Type B pancreatic cell (in vitro differentiated cells): ENCODE measurements at places on chromosomes 2 and 18. TPM values are rescaled to one million over a fixed set of nuclear protein-coding genes. Genes with fewer than 3 reads are reported as not detected.

DNA sequence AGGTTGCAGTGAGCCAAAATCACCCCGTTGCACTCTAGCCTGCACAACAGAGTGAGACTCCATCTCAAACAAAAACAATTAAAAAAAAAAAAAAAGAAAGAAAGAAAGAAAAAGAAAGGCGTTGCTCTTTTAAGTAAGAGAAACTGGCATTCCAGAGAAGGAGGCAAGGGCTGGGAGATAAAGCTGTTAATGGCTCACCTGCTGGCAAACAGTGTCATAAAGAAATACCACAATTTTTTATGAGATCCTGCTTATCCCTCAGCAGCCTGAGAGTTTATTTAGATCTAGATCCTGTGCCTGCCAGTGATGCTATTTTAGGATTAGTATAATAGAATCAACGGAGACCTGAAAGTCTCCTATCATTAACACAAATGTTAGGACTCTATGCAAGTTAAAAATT lies 16.3 kb downstream of the SLC19A3 start:
- no peak for DNase-seq

DNA sequence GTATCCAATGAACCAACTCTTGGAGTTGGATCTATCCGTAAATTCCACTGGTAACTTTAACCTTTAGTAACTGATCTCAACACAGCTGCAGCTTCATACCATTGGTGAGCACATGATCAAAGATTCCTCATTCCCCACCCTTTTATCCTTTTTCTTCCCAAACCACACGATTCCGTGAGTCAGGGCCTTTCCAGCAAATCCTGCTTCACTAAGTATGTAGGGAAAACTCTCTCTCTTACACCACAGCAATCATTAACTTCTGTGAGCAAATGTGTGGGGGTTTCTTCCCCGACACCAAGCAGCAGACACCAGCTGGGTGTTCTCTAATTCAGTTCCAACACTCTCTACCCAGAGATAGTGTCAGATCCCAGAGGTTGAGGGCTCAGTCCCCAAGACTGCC lies 23.5 kb downstream of the ELP2 start:
- no peak for DNase-seq

DNA sequence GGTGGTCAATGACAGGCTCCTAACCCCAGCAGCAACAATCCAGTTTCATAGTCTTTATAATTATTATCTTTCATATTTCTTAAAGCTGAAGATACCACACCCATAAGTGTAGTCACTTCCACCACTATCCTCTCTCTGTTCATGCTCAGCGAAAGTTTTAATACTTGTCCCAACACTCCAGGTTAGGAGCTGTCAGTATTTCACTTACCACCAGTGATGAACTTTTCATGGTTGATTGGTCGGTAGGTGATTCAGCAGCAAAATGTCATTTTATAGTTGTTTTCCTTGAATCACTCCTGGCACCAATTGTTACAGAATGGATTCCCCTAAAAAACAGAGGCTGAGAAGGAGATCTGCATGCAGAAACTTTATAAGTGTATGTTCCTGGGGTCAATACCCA lies 324.9 kb downstream of the CCDC85A start:
- DNase-seq: no peak

GRCh38 chr2:45851576-45852304 lies 200.3 kb downstream of the PRKCE start:
- no peak for DNase-seq

DSG1 gene
- 4.8 and 40.8 TPM in 2 replicates for total RNA-seq

SERPINB4 gene
- 0.17 TPM in 1 of 2 replicates, not detected in the other for total RNA-seq

GRCh38 chr18:5444847-5445246 lies 99.0 kb downstream of the EPB41L3 start:
- DNase-seq: no peak

GRCh38 chr2:234632527-234633391 lies 135.9 kb upstream of the ARL4C start:
- no peak for DNase-seq

GREB1L gene
- total RNA-seq: 3.6 and 6.5 TPM in 2 replicates
